ENCODE measurements at places on chromosomes 2 and 18.

DNA sequence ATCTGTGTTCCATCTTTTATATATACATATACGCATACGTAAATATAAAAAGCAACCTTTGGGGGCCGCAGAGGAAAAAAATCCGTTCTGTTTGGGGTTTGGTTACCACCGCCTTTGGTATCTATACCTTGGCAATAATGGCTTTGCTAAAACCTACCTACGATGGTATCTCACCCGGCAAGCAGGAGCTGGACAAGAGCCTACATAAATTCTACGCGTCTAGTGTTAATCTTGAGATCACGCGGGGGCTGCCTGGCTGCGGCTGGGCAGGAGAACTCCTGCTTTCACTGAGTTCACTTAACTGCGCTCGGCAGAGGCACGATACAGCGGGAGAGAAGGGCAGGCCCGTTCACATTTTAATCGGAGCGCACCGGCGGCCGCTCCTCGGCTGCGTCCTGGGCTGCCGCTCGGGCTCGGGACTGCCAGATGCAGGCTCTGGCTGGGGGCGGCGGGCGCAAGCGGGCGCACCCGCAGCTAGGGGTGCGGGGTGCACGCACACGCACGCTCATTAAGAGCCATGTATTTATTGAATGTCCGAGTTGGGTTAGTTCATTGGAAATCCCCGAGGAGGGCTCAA, 1.7 kb upstream of the POU3F3 start:
- no peak for DNase-seq

- no peak for DNase-seq
Measured at GRCh38 chr2:106932644-106933043, 46.7 kb upstream of the ST6GAL2 start.

DNA sequence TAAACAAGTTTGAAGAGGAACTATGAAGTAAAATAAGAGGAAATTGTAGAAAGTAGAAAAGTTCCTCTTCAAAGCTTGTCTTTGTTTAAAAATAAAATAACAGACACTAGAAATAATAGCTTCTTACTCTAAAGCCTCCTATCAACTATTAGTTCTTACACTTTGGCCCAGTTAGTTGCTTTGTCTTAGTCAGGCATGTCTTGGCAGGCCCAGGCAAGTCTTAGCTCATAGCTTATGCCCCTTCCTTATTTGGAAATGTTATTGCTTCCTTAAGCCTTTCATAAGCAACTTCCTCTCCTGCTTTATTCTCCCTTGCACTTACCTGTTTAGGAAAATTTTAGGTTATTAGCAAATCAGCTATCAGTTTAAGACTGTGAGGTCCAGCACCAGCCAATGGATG, 950.6 kb upstream of the LRATD1 start:
- DNase-seq, result peak; percentile 42

DNA sequence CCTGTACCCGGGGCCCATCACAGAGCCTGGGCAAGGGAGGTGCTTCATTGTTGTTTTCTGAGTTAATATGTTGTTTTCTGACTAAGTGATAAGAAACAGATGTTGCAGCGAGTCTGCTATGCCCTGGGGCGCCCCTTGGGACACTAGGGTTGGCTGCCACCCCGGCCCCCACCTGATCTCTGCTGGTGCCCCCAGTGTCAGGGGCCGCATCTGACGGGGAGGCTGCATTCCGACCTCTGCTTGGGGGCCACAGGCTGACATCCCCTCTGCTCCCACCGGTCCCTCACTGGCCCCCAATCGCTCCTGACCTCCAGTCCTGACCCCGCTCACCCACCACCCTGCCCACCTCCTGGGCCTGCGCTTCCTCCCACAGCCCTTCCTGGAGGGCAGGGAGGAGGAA, 65.9 kb downstream of the LONRF2 start:
- no peak for DNase-seq

GRCh38 chr2:99822474-99823207, 319.7 kb downstream of the AFF3 start:
- no peak for DNase-seq

Data from IMR-90 (cell line).